Cardiac fibroblast (primary cell): ENCODE measurements at places on chromosomes 1 and 21.
A peak's percentile ranks its signal among the peaks of the same experiment; 100 is the strongest.

DNA sequence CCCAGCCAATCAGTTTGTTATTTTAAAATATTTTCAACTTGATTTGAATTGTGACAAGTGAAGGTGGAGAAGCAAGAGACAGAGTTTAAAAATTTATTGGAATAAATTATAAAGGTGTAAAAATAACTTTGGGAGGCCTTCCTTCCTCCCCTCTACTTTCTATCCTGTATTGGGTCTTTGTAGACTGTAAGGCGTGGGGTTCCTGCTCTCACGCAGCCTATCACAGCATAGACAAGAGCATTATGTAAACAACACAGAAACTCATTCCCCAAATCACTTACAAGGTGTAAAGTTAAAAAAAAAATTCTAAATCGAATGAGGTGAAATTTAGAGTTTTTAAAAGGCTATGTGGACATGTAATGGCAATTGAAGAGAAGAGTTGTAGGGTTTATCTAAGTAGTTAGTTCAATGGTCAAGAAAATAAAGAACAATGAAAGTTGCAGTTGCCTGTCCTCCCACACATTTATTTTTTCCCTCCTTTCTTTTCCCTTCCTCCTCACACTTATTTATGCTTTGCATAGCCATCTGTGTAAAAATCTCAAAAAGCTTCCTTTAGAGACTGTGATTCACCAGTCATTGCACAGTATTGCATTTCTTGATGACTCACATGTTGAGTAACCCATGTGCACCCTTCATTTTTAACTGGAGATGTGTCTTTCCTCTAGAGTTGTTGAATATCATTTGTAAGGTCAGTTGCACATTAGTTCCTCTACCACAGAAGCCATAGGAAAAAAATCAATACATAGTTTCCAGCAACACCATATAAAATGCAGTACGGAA, 242.2 kb downstream of the PTPRC start:
- DNase-seq, result peak; percentile 97

DNA sequence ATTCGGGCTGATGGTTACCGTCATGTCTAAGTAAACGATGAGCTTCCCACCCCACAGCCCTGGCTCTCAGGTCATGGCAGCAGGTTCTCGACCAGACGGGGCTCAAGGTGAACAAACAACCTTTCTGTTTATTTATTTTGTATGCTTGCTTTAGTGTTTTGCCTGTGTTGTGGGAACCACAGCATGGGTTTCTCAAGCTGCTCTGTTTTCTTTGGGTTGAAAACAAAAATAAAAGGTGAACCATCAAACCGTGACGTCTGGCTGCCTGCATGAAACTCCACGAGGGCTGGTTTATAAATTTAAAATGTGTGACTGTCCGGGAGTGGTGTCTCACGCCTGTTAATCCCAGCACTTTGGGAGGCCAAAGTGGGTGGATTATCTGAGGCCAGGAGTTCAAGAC, 28.0 kb downstream of the TMEM51 start:
- DNase-seq, result no peak

GRCh38 chr21:33642896-33643657, 776 bp downstream of the ITSN1 start:
- DNase-seq, result peak; percentile 32

DNA sequence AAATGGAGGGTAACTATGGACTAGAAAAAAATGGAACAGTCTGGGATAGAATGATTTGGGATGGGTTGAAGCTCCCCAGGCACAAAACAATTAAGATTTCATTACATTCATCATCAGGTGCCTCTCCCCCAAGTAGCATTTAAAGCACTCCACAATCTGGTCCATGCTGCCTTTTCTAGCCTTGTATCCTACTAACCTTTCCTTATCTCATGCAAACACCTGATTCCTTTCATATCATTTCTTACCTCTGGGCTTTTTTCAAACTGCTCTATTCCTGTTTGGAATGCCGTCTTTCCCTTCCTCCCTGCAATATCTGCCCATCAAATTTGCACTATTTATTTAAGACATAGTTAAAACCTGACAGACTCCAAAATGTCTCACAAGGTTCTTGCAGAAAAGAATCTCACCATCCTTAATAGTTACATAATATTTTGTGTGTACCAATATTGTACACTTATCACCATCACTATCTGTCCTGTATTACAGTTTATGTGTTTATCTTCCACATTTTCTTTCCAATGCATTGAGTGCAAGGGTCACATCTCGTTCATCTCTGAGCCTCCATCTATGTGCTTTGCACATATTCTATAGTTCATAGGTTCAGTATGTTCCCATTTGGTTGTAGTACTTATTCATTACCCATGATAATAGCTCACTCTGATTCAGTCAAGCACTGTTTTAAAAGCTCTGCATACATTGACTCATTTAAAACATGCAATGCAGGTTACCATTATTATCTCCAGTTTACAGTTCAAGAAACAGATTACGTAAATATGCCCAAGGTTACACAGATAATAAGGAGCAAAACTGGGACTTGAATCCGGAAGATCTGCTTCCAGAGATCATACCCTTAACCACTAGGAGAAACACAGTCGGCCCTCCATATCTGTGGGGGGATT, 16.1 kb upstream of the SHCBP1L start:
- peak; percentile 24 for DNase-seq

DNA sequence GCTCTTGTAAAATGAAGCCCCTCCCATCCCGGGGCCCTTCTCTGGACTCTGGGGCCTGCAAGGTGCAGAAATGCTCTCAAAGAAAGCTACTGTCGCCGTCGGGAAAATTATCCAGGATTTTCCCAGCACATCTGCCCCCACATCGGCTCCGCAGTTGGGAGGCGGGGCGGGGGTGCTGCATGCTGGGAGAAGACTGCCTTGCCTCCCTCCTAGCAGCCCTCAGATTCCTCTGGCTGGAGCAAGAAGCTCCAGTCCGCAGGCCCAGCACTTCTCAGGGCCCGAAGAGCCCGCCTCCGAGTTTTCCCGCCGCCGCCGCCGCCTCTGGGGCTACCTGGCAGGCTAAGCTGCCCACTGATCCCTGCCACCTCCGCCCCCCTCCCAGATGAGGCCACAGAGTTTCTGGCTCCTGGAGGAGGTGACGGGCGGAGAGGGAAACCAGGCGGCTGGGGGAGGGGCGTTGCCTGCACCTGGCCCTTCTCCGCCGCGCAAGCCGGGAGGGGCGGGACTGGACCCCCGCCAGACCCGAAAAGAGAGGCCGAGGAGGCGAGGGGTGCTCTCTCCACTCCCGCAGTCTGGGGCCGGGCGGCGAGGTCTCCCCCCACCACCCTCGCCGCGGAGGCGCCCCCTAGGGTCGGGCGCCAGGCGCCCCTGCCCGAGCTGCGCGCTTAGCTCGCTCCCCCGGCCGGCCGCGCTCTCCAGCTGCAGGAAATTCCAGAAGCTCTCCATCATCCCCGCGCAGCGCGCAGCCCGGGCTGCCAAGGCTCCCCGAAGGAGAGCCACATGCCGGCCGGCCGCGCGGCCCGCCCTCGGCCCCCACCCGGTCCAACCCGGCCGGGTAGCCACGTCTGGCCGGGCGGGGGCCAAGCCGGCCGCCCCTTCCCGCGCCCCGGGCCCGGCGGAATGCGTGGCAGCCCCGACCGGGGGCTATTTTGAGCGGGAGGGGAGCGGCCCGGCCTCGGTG, 28.8 kb downstream of the AHDC1 start:
- DNase-seq, result peak; percentile 86

DNA sequence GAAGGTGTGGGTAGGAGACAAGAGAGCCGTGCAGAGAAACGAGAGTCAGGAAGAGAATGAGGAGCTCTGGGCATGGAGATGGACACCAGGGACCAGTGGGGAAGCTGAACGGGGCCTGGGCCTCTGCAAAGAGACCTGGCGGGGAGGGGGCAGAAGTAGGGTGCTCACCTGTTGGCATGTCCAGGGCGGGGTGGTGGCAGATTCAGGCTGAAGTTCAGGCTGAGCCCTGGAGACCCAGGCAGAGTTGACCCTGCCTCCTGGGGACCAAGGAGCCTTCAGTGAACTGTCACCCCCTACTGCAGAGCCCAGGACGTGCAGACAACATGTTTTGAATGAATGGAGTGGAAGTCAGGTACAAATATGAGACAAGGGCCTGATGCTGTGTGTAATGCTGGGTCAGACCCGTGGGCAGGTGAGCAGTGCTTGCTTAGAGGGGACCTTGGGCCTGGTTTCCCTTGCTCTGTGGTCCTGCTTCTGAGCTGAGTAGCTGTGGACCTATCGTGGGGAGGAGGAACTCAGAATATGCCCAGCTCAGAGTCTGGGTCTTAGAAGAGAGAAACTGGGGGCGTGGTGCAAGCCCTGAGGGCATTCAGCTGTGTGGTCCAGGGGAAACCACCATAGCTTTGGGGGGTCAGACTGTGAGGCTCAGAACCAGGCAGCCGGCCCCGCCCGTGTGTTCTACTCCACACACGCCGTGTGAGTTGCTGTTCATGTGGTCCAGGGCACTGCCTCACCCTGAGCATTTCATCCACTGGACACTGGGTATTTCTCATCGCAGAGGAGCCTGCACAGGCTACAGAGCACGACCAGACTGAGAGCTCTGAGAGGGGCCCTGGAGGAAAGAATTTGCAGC, 21.3 kb upstream of the UMODL1 start:
- no peak for DNase-seq

DNA sequence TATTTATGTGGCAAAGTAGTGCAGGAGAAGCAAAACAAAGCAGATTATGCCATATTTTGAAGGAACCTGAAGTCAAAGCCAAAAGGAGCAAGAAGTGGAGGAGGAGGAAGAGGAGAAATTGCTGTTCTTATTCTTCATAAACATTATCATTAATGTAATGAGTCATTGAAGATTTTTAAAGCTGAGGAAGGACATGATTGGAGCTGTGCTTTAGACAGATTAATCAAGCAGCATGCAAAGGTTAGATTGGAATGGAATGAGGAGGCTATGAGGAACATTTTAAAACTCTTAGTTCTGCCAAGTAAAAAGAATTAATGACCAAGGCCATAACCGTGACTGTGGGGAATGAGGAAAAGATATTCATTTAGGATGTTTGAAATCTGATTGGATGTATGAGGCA, 33.0 kb upstream of the HSD17B7 start:
- peak; percentile 13 for DNase-seq

- DNase-seq, result no peak
Measured at GRCh38 chr1:13624526-13624925, 40.9 kb downstream of the PDPN start.

- DNase-seq, result no peak
Measured at GRCh38 chr21:38959692-38960061, 153.9 kb downstream of the ETS2 start.

- DNase-seq, result no peak
Measured at GRCh38 chr1:9787702-9788101, 36.1 kb downstream of the CLSTN1 start.

DNA sequence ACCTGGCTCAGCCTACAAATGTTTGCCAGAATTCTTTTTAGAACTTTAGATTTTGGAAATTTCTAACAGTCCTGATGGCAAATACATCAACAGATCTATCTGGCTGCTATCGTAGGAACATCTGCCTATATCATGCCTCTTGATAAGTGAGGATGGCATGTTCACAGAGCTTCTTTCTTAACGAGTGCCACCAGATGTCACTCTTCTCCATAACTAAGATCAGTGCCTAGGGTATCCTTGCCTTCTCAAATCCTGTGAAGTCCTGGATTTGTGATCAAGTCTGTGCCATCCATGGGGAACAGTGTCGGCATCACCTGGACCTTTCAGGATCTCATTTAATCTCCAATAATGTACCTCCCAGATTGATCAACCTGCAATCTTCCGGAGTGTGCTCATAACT, 36.5 kb upstream of the CD5L start:
- peak; percentile 52 for DNase-seq

DNA sequence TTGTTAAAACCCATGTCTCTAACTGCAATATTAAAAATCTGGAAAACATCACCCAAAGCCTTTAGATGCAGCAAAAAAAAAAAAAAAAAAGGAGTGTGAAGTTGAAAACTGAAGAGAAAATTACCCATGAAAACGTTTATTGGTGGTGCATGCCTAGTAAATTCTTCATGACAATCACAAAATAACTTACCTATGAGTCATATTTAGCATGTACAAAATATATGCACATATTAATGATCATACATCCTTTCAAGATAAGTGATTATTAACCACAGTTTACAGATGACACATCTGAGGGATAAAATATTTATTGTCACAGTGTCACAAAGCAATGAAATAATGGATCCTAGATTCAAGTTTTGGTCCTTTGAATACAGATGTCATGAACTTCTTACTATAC, 505.2 kb upstream of the NR5A2 start:
- DNase-seq, result no peak

GRCh38 chr1:51312718-51313117, 17.6 kb downstream of the TTC39A start:
- no peak for DNase-seq

GRCh38 chr1:183911285-183911684, 106.4 kb downstream of the RGL1 start:
- DNase-seq, result no peak

DNA sequence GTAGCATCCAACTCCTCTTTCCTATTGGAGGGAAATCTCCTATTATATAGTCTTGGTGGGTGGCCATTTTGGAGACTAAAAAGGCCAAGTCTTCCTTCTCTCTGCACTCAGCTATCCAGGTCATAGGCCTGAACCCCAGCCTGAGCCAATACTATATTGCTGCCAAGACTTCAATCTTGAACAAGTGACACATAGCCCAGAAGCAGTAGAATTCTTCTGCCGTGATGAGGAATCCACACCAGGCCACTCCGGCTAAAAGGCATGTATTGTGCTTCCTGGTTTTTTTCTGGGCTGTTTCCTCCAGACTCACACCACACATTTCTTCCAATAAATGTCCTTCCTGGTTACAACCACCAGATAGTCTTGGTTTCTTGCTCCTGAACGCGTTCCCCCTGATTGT, 43.0 kb downstream of the ATF3 start:
- peak; percentile 73 for DNase-seq

- DNase-seq, result no peak
Measured at GRCh38 chr1:16091296-16091695, 17.8 kb upstream of the FAM131C start.

GRCh38 chr1:205324781-205325180, 3.2 kb upstream of the NUAK2 start:
- DNase-seq, result peak; percentile 53
